ENCODE measurements at places on chromosomes 13 and 19.

- H3K4me3 ChIP-seq: no peak overlapping the region
- H3K4me1 ChIP-seq: no peaks in the 10 kb centered on the region
- no peaks in the 10 kb centered on the region for H3K27me3 ChIP-seq
- peaks cover 71% of the 10 kb centered on the region for H3K36me3 ChIP-seq
- H3K27ac ChIP-seq: no peak overlapping the region
- peak; percentile 24 for DNase-seq
These were observed 9.5 kb upstream of the INSL3 start for GRCh38 chr19:17830567-17831418.

GRCh38 chr13:36915106-36915505, 4.9 kb downstream of the SMAD9 start:
- no peak overlapping the region for H3K27ac ChIP-seq
- DNase-seq: no peak
- no peak overlapping the region for H3K4me3 ChIP-seq
- H3K4me1 ChIP-seq: no peaks in the 10 kb centered on the region

DNA sequence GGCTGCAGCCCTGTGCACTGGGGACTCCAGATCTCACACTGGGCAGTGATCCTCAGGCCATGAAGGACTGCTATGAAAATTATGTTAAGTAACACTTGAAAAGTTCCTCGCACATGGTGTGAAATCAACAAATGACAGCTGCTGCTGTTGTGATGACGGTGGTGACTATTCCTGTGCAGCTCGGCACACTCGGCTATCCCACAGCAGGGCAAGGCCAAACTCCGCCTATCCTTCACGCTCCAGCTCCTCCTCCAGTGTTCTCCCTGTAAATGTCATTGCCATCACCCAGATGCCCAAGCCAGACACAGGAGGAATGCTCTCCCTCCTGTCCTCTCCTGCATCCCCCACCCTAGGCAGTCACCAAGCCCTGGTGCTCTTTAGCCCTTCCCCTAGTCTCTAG, 31.3 kb downstream of the GRIK5 start:
- no peak overlapping the region for H3K4me3 ChIP-seq
- no peaks in the 10 kb centered on the region for H3K27me3 ChIP-seq
- no peaks in the 10 kb centered on the region for H3K36me3 ChIP-seq
- H3K27ac ChIP-seq: no peak overlapping the region
- DNase-seq: no peak

DNA sequence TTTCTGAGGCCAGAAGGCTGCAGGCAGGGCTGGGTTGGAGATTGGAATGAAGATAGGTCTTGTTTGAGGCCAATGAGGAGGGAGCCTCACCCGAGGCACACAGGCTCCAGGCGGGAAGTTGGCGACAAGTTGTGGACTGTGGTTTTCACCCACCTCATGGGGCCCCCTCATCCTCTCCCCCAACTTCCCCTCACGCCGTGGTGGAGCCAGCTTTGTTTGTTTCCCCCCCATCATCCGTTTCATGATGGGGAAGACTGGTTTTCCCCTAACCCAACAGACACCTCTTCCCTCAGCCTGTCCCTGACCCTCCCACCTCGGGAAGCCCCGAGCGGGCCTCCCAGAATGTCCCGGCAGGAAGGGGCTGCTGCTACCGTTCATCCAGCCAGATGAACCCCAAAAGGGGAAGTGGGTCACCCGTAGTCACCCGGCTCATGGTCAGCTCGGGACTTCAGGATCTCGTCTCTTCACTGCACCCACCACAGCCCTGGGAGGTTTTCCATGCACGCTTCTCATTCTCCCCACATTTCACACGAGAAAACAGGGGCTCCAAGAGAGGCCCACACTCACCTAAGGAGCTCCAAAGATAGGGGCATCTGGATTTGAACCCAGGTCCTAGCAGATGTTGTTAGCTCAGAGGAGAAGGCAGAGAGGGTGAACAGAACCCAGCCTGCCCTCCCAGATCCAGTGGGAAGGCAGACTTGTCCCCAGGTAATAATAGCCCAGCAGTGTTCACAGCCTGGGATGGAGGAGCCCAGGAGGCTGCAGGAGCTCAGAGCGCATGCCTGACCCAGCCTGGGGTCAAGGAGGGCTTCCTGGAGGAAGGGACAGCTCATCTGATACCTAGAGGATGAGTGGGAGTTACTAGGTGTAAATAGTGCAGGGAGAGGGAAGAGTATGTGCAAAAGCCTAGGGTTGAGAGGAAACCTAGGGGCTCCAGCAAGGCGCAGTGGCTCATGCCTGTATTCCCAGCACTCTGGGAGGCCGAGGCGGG, 23.5 kb downstream of the CEACAM16 start:
- H3K4me1 ChIP-seq: peaks cover 7% of the 10 kb centered on the region
- no peaks in the 10 kb centered on the region for H3K27me3 ChIP-seq
- H3K27ac ChIP-seq: no peak overlapping the region
- no peaks in the 10 kb centered on the region for H3K36me3 ChIP-seq
- no peak overlapping the region for H3K4me3 ChIP-seq

DNA sequence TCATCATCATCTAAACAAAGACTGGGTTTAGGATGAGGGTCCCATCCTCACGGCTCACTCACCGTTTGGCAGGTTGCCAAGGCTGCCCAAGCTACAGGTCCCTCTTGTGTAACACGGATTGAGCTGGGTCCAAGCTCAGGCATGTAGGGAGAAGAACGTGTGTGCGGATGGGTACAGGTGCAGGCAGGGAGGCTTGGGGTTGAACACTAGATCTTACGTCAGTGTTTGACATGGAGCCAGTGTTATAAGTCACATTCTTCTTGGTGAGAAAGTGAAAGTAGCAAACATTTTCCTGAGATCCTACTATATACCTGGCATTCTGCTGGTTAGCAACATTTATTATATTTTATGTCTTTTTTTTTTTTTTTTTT, 136.8 kb upstream of the RNF113B start:
- H3K27ac ChIP-seq: no peak overlapping the region
- H3K4me1 ChIP-seq: no peaks in the 10 kb centered on the region

DNA sequence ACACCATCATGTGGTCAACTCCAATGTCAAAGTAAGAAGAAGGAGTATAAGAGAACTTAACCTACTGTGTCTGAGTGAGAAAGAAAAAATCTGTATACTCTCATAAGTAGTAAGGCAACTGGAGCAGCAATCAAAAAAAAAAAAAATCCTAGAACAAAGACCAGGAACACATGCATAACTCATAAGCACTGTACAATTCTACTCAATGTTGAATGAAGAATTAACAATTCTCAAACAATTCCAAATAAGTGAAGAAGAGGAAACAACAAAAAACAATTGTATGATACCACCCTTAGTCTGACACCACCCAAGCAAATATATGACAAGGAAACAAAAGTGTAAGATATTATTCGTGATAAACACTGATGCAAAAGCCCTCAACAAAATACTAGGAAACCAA, 24.6 kb downstream of the ZNF160 start:
- no peaks in the 10 kb centered on the region for H3K27me3 ChIP-seq
- H3K4me3 ChIP-seq: no peak overlapping the region
- DNase-seq: no peak
- no peak overlapping the region for H3K27ac ChIP-seq
- peaks cover 51% of the 10 kb centered on the region for H3K36me3 ChIP-seq
- no peaks in the 10 kb centered on the region for H3K4me1 ChIP-seq

GRCh38 chr19:19533841-19534240, 4.2 kb upstream of the CILP2 start:
- H3K27me3 ChIP-seq: no peaks in the 10 kb centered on the region
- peaks cover 6% of the 10 kb centered on the region for H3K36me3 ChIP-seq

Data from effector memory CD4-positive, alpha-beta T cell (primary cell).